ENCODE measurements at places on chromosomes 7 and 10. TPM values are rescaled to one million over a fixed set of nuclear protein-coding genes. Genes with fewer than 3 reads are reported as not detected.

DNA sequence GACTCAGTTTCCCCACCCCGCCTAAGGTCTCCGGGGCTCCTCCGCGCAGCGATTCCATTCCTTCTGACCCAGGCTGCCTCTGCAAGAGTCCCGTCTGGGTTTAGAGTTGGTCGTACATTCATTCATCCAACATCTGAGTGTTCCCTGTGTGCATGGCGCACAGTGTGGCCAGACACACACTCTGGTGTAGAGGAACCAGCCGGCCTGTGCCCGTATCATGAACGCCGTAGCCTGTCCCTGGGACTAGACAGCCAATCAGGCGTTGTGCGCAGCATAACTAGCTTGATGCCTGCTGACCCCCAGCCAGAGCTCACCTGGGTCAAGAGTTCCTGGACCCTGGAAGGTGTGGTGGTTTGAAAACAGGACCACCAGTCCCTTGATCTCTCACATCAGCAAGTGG, 20.9 kb upstream of the PDGFA start:
- H3K4me1 ChIP-seq, result peaks cover 6% of the 10 kb centered on the region
- no peaks in the 10 kb centered on the region for H3K27me3 ChIP-seq
- DNase-seq, result no peak
- no peak overlapping the region for H3K4me3 ChIP-seq

DNA sequence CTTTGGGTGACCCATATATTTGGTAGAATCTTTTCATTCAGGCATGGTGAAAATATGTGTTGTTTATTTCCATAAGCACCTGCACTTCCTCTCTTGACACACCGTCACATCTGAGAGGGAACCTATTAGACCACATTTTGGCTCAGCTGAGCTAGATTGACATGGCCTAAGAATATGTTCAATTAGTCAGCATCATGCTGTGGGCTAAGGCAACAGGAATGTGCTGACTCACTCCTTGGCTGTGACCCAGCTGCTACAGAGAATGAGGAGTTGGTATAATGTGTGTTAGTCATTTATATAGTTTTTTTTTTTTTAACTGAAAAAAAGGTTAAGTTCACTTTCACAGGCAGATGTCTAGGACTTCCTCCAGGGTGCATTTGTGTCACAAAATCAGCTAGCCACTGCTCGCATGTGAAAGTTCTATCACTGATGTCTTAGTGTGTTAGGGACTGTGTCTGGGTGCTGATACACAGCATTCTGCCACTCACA, 180.6 kb downstream of the SEMA3E start:
- no peaks in the 10 kb centered on the region for H3K4me1 ChIP-seq
- no peak for DNase-seq
- no peaks in the 10 kb centered on the region for H3K27me3 ChIP-seq
- H3K36me3 ChIP-seq, result no peaks in the 10 kb centered on the region
- H3K4me3 ChIP-seq, result no peak overlapping the region

DNA sequence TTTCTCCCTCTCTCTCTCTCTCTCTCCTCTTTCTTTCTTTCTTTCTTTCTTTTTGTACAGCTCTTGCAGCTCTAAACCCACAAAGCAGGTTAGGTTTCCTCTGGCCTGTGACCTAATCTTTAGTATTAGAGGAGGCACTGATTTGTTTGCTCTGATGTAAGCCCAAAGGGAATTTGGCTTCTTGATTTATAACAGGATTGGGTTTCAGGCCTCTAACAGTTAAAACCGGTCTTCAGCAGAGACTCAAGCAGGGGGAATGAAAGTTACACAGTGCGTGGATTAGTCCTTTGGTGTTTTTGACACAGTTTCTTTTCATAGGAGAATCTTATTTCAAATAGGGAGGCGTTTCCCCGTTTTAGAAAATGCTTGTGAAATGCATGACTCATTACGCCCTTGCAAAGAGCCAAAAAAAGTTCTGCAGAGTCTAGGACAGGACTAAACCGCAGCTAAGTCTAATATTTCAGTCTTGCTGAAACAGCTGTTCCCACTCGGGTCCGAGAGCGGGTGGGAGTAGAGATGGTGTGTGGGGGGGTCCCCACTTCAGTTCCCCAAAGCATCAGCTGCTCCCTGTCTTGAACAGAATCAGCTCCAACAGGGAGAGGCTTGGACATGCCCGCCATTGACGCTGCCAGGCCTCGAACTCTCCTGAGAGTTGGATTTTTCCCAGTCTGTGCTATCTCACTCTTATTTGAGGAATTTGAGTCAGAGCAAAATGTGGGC, 296.5 kb upstream of the PITRM1 start:
- DNase-seq, result no peak
- H3K4me1 ChIP-seq, result peaks cover 56% of the 10 kb centered on the region
- H3K36me3 ChIP-seq, result no peaks in the 10 kb centered on the region
- no peak overlapping the region for H3K27ac ChIP-seq
- no peak overlapping the region for H3K4me3 ChIP-seq
- peaks cover 8% of the 10 kb centered on the region for H3K27me3 ChIP-seq

GRCh38 chr10:124065382-124066125, 27.8 kb downstream of the CHST15 start:
- no peak for DNase-seq
- H3K27me3 ChIP-seq, result peaks cover 7% of the 10 kb centered on the region
- H3K36me3 ChIP-seq, result no peaks in the 10 kb centered on the region
- H3K4me1 ChIP-seq, result peaks cover 40% of the 10 kb centered on the region
- no peak overlapping the region for H3K27ac ChIP-seq

- no peak overlapping the region for H3K27ac ChIP-seq
- no peak for DNase-seq
- H3K27me3 ChIP-seq, result no peaks in the 10 kb centered on the region
- no peaks in the 10 kb centered on the region for H3K4me1 ChIP-seq
- no peaks in the 10 kb centered on the region for H3K36me3 ChIP-seq
Observed at GRCh38 chr10:126501828-126502227, 113.6 kb upstream of the ADAM12 start.

GRCh38 chr7:19610194-19610943, 98.5 kb downstream of the POLR1F start:
- H3K27me3 ChIP-seq, result no peaks in the 10 kb centered on the region
- H3K4me1 ChIP-seq, result no peaks in the 10 kb centered on the region
- no peak overlapping the region for H3K27ac ChIP-seq
- no peaks in the 10 kb centered on the region for H3K36me3 ChIP-seq

- no peaks in the 10 kb centered on the region for H3K36me3 ChIP-seq
- no peak overlapping the region for H3K4me3 ChIP-seq
Observed at GRCh38 chr10:29783201-29783947, 148.6 kb upstream of the SVIL start.

DNA sequence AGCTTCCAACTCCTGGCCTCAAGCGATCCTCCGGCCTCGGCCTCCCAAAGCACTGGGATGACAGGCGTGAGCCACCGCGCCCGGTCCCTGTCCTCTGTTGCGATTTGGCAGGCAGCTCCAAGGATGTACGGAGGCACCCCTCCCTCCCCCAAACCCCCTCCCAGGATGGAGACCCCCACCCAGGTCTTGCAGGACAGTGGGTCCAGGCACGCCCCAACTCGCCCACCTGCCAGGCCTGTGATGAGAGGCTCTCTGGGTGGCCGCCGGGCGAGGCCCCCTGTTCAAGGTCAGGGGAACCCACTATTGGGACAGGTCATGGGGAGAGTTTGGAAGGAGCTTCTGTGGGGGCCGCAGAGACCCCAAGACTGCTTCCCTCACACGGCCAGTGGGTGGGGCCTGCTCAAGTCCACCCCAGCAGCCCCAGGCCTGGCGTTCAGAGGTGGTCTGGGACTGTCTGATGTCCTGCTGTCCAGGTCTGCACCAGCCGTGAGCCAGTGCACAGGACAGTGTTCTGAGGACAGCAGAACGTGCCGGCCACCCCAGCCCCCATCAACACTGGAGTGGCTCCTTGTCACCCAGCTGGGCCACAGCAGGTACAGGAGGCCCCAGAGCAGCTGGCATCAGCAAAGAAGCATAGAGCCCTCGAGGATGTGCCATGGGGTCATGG, 2.5 kb downstream of the ADAP1 start:
- no peak overlapping the region for H3K27ac ChIP-seq
- no peaks in the 10 kb centered on the region for H3K27me3 ChIP-seq

DNA sequence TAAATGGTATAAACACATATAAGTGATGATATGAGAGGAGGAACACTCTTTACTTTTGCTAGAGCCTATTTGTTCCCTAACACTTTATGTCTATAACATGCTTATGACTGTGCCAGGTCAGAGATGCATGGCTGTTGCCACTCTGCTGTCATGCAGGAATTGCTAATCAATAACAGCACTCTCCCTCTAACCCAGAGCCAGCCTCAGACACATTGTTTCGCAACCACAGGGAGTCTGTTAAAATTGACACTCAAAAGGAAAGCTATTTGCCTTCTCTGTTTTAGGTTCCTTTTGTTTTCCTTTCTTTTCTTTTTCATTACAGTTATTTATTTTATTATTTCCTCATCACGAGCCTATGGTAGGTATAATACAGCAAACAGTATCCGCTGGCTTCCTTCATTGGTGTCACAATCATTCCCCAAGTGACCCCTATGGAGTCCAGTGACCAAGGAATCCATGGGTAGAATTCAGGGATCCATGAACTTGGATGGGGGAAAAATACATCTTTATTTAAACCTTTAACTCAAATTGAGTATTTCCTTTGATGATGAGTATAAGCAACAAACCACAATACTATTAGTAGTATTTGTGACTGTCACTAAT, 6.8 kb downstream of the PON2 start:
- H3K27me3 ChIP-seq, result no peaks in the 10 kb centered on the region
- DNase-seq, result no peak
- no peaks in the 10 kb centered on the region for H3K36me3 ChIP-seq
- H3K4me3 ChIP-seq, result no peak overlapping the region
- no peak overlapping the region for H3K27ac ChIP-seq

- H3K4me1 ChIP-seq, result peaks cover 2% of the 10 kb centered on the region
- DNase-seq, result no peak
- H3K27me3 ChIP-seq, result no peaks in the 10 kb centered on the region
- no peaks in the 10 kb centered on the region for H3K36me3 ChIP-seq
- H3K27ac ChIP-seq, result no peak overlapping the region
Observed at GRCh38 chr10:99785646-99786045, 3.2 kb downstream of the ABCC2 start.

DNA sequence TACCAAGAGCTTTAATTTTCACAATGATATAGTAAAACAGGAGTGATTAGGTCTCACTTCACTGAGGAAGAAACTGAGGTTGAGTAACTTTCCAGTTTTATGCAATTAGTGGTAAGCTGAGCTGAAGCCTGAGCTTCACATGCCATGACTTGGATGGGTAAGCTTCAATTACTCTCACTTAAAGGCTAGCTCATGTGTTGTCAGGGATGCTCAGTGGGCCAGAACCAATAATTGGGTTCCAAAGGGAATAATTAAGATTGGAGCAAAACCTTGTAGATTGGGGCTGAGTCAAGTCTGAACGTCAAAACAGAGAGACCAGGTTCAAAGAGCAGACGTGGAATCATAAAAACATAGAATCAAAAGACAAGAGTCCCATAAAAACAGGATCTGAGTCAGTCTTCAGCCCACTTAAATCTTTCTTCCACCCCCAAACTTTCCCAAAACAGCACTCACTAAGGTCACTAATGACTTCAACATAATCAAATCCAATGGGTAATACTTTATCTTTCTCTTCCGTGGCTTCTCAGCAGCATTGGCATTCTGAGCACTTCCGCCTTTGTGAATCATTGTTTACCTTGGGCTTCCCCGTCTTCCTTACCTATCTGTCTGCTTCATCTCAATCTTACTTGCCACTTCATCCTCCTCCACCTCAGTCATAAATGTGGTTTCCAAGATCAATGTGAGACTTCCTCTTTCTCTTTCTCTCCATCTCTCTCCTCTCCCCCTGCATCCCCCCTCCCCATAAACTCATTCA, 23.0 kb upstream of the EGFR start:
- DNase-seq, result no peak
- H3K4me3 ChIP-seq, result no peak overlapping the region
- no peak overlapping the region for H3K27ac ChIP-seq
- peaks cover 7% of the 10 kb centered on the region for H3K4me1 ChIP-seq
- no peaks in the 10 kb centered on the region for H3K27me3 ChIP-seq
- H3K36me3 ChIP-seq, result no peaks in the 10 kb centered on the region

- H3K4me3 ChIP-seq, result no peak overlapping the region
- no peak overlapping the region for H3K27ac ChIP-seq
- no peaks in the 10 kb centered on the region for H3K4me1 ChIP-seq
- no peaks in the 10 kb centered on the region for H3K36me3 ChIP-seq
Observed at GRCh38 chr10:77186936-77187335, 450.7 kb downstream of the KCNMA1 start.

- no peak overlapping the region for H3K27ac ChIP-seq
- DNase-seq, result no peak
- H3K27me3 ChIP-seq, result no peaks in the 10 kb centered on the region
- H3K4me3 ChIP-seq, result no peak overlapping the region
Observed at GRCh38 chr7:93711926-93712325, 137.4 kb upstream of the CALCR start.

DNA sequence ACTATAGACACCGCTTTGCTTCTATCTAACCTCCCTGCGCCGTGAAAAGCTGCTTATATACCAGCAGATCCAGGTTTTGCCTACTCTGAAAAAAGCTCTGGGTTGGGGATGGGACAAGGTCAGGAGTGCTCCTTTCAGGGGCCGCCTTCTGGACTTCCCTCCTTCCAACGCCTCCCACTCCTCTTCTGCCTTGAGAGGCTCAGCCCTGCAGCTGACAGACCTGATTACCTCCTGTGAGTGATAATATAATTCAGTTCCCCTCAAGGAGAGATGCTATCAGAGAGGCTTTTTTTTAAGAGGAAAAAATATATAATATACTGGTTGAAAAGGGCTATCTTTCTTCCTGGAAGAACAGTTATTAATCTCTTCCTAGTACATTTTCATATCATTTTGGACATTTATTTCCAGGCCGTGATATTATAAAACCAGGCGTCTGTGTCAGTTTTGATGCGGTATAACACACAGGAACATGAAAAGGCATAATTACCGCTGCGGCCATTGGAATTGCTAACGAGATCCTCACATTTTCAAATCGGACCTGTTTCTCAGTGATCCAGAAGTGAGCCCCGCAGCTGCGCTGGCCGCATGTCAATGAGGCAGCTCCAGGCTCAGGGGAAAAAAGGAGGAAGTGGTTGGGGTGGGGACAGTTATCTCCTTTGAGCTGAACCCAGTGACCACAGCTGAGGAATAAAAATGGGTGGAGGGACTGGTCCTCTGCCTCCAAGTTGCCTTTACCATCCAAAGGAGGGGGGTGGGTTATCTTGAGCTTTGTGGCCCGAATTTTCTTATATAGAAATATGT, 457.1 kb downstream of the TYW1 start:
- H3K36me3 ChIP-seq, result no peaks in the 10 kb centered on the region
- H3K27ac ChIP-seq, result no peak overlapping the region
- no peak overlapping the region for H3K4me3 ChIP-seq

DNA sequence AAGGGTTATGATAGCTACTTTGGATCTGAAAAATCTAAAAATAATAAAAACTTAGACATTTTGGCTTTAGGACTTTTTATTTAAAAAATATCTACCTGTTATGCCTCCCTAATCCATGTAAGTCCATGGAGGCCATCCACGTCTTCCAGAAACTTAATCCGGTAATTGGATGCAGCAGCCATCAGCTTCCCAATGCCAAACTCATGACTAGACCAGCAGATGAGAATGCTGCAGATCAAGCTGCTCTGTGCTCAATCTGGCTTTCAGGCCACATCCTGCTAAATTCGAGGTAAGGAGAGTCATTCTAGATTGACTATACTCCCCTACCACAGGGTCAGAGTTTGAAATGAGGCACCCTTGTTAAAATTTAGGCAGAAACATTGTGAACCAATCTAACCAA, 168.5 kb upstream of the TCERG1L start:
- no peak overlapping the region for H3K4me3 ChIP-seq
- H3K27me3 ChIP-seq, result no peaks in the 10 kb centered on the region
- H3K36me3 ChIP-seq, result no peaks in the 10 kb centered on the region
- no peak for DNase-seq
- H3K27ac ChIP-seq, result no peak overlapping the region
- H3K4me1 ChIP-seq, result no peaks in the 10 kb centered on the region

NKX1-2 gene
- total RNA-seq, result not detected

SERPINE1 gene
- total RNA-seq, result 0.47 TPM

BUD31 gene
- total RNA-seq, result 110 TPM

CEP41 gene
- 27.6 TPM for total RNA-seq
